Lower lobe of right lung (tissue), 2 donors: ENCODE measurements at places on chromosomes 4 and X.

GRCh38 chr4:6504900-6505496 is 32.6 kb upstream of the PPP2R2C start:
- no peaks in the 10 kb centered on the region for H3K4me1 ChIP-seq
- H3K4me3 ChIP-seq: no peak overlapping the region
- H3K36me3 ChIP-seq: no peaks in the 10 kb centered on the region
- DNase-seq: no peak
- H3K27ac ChIP-seq: no peak overlapping the region

DNA sequence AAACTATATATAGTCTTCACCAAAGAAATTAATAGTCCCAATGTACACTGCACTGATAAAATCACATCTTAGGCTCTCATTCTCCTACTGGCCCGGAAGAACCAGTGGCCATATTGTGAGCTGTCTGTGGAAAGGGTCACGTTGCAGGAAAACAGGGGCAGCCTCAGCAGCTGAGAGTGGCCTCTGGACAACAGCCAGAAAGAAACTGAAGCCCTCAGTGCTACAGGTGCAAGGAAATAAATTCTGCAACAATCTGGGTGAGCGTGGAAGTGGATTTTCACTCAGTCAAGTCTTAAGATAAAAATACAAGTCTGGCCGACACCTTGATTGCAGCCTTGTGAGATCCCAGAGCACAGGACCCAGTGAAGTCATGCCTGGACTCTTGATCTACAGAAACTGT is 3.2 kb upstream of the SLC25A14 start:
- no peak for DNase-seq
- H3K27me3 ChIP-seq: no peaks in the 10 kb centered on the region
- H3K4me3 ChIP-seq: no peak overlapping the region
- no peaks in the 10 kb centered on the region for H3K36me3 ChIP-seq
- H3K27ac ChIP-seq: no peak overlapping the region
- H3K4me1 ChIP-seq: no peaks in the 10 kb centered on the region

- peak overlapping the region; percentile 74 for H3K27ac ChIP-seq
- H3K36me3 ChIP-seq: no peaks in the 10 kb centered on the region
- DNase-seq: no peak
- no peak overlapping the region for H3K4me3 ChIP-seq
- H3K27me3 ChIP-seq: no peaks in the 10 kb centered on the region
Measured at GRCh38 chrX:40263014-40263560, 165.3 kb upstream of the BCOR start.

- H3K27ac ChIP-seq: no peak overlapping the region
- no peaks in the 10 kb centered on the region for H3K4me1 ChIP-seq
- H3K36me3 ChIP-seq: no peaks in the 10 kb centered on the region
- DNase-seq: no peak
Measured at GRCh38 chr4:95821867-95822266, 18.0 kb upstream of the PDHA2 start.

DNA sequence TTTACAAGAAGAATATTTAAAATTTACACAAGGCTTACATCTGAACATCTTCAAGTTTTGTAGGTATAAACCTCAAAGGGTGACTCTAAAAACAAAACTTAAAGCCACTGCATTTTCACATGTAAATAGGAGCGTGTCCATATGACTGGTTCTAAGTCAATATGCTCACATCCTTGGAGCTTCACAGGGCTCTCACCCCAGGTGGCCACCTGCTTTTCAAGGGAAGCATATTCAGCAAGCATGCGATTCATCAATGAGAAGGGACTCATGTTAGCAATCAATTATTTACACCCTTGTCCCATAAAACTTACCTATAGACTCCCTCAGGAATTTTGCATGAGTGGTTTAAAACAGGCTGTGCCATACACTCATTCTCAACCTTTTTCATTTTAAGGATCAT is 17.8 kb upstream of the KLHL34 start:
- no peaks in the 10 kb centered on the region for H3K36me3 ChIP-seq
- H3K27me3 ChIP-seq: no peaks in the 10 kb centered on the region
- no peak overlapping the region for H3K4me3 ChIP-seq
- H3K4me1 ChIP-seq: no peaks in the 10 kb centered on the region

DNA sequence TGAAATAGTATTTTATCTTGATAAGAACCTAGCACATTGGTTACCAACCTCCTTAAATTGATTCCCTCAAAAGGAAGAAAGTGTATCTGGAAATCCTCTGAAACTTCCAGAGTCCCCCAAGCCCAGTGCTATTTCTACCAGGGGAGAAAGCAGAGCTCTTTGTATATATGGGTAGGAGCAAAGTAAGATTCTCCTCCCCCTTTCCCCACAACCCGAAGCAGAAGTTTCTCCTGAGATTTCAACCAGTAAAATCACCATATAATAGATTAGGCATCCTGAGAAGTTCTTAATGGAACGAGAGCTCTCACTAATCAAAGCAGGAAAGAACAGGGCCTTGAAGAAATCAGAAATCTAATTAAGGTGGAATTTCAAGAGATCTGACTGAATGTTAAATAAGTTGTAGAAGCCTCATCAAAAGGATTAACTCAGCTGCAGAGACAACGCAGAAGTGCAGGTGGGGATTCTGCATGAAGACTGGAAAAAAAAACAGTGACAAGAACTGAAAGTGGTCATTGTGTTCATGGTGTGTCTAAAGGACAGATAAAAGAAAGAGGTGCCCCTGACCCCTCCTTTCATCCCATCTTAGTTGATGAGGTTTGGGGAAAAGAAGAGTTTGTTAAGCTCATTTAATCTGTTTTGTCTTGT is 39.1 kb downstream of the VSIG4 start:
- no peaks in the 10 kb centered on the region for H3K27me3 ChIP-seq
- H3K36me3 ChIP-seq: no peaks in the 10 kb centered on the region
- no peak overlapping the region for H3K27ac ChIP-seq
